ENCODE measurements at places on chromosomes 12 and 14. TPM values are rescaled to one million over a fixed set of nuclear protein-coding genes. Genes with fewer than 3 reads are reported as not detected.

SLC5A8 gene
- not detected for total RNA-seq

C1R gene
- total RNA-seq = 143 TPM

PIK3C2G gene
- not detected for total RNA-seq

RD3L gene
- total RNA-seq = 30.7 TPM

GRCh38 chr12:26327975-26328644 lies 132.7 kb downstream of the SSPN start:
- no peak for DNase-seq

- no peak for DNase-seq
These were observed 5.2 kb downstream of the SMAGP start for GRCh38 chr12:51265024-51265423.

- no peak for DNase-seq
These were observed 939.0 kb downstream of the LRFN5 start for GRCh38 chr14:42545636-42546035.

- DNase-seq = no peak
These were observed 144.2 kb downstream of the SLC38A6 start for GRCh38 chr14:61125041-61125866.

DNA sequence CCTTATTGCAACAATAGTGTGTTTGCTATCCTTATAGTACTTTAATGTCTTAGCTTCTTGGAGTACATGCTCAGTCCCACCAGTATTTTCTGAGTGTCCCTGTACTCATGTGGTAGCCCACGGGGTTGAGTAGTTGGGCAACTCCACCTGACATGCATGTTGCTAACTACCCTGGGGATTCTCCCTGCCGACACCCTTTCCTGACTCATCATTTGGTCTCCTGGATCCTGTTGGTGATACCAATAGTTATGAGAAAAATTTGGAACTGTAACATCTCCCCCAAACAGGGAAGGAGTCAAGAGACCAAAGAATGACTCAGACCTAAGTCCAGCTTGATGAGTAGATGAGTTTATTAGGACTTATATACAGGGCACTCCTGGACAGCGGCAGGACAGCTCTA lies 101.6 kb downstream of the BRMS1L start:
- DNase-seq = no peak

GRCh38 chr14:54166049-54166950 lies 209.7 kb upstream of the BMP4 start:
- DNase-seq = no peak

DNA sequence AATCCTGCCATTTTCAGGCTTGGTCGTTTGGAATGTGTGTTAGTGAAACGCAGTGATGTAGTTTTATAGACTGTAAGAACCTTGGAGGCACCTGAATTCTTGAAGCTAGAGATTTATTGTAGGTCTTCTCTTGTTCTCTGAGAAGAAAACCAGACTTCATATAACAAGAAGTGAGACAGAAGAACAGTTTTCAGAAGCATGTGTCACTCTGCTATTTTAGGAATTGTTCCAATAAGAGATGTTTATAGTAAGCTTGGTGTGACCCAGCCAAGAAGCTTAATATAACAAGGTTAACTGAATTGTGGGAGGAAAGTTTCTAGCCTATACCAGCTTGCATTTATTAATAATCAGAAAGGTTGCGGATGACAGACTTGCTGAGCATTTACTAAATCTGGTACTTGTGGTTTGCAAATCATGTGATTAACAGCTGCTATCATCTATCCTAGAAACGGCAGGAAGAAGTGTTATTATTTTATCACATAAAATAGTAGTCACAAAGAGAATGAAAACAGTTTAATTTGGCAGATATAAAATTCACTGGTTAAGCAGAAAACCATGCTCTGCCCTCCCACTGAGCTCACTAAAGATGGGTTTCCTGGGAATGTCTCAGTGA lies 49.2 kb upstream of the BCAT1 start:
- DNase-seq = no peak

- DNase-seq = no peak
These were observed 286.9 kb upstream of the PRKD1 start for GRCh38 chr14:30214461-30215090.

GRCh38 chr12:32693036-32693435 lies 13.9 kb downstream of the DNM1L start:
- no peak for DNase-seq

- DNase-seq = no peak
These were observed 988.4 kb downstream of the FLRT2 start for GRCh38 chr14:86518298-86518697.

GRCh38 chr12:826331-826730 lies 74.0 kb downstream of the WNK1 start:
- no peak for DNase-seq

DNA sequence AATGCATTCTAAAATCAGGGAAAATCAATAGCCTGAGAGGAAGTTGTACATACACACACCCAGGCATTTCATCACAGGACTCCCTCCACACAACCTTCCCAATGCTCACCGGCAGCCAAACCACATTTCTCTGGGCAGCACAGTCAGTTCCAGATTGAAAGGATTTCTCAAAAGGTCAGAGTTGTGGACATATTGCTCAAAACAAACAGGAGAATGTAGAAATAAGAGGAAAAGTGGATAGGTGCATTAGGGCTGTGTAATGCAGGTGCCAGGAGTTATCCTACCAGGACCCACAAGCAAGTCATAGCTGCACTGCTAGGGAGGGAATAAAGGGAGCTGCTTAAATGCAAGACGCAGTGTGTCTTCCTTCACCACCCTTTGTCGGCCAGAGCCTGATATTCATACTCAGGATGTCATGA lies 62.9 kb downstream of the GCH1 start:
- no peak for DNase-seq

DNA sequence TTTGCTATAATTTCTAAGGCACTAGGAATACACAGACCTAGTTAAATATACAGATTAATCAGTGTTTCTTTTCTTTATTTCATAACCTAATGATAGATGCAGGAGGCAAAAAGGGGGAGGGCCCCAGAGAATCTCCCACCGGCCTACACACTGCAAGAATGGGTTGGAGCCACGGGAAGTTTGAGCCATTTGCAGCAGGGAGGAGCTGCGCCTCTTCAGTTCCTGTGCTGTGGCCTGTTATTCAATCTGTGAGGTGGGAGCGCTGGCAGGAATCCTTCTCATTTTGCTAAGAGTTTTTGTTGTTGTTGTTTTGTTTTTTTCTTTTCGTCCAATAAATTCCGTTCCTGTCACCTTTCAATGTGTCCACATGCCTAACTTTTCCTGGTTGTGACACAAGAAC lies 251.3 kb upstream of the RPL10L start:
- DNase-seq = no peak

DNA sequence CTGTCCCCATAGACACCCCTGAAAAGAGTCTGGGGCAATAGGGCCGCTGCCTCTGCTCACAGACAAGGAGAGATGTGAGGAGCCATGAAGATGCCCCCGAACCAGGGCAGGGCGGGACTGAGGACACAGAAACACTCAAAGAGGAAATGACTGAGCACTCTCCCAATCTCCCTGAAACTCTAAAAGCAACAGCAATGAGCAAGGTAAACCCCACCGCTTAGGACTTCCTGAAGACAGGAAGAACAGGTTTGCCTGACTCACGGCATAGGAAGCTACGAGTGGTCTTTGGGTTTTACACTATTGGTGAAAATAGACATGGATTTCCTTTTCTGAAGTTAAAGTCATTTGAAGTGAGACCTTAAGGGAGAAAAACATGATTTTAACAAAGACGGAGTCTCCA lies 32.5 kb downstream of the STX2 start:
- no peak for DNase-seq

GRCh38 chr12:131381716-131382430 lies 329.0 kb upstream of the SFSWAP start:
- no peak for DNase-seq

DNA sequence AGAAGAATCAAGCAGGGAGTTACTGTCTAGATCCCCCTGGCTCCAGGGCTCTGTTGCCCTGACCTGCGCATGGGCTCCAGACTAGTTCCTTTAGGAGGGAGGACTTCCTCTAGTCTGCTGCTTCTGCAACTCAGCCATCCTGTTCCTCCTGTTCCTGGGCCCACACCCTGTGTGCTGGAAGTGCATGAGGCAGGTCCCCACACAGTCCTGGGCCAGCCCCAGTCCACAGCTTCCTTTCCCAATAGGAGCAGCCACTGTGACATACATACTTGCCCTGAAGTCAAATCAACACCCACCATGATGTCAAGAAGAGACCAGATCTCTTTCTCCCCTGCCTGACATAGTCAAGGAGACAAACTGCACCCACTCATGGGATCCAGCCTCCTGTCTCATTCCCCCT lies 1.3 kb downstream of the SDR9C7 start:
- peak; percentile 35 for DNase-seq

- DNase-seq = no peak
These were observed 126.4 kb upstream of the PCED1B start for GRCh38 chr12:46952880-46953483.

GRCh38 chr14:65904988-65905387 lies 492.5 kb downstream of the FUT8 start:
- no peak for DNase-seq

GRCh38 chr14:91980157-91980556 lies 32.7 kb upstream of the FBLN5 start:
- DNase-seq = no peak

DNA sequence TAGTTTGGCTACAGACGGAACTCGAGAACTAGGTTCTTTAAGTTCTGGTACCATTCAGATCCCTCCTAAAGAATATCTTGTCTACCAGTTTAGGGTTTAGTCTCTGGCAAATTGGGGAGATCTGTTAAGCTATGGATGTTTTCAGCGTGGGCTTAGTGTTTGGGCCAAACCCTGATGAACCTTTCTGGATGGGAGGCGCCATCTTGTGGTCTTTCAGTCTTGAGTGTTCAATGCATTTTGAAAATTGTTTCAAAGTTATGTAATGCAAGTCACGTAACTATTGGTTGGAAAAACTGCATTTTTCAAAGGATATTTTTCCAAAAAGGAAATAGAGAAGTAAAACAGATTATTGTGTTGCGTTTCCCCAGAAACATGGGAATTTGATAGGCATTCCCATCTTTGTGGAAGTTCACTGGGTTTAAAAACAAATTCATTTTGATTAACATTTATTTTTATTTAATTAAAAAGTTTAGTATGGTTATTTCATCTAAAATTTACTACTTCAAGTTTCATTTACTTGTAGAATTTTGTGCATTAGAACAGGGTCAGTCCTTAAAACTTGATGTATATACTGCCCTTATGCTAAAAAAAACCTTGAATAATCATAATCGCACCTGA lies 169.0 kb downstream of the PRIMA1 start:
- DNase-seq = no peak

GRCh38 chr12:68648179-68648578 lies 37.5 kb downstream of the RAP1B start:
- DNase-seq = no peak

GRCh38 chr12:69392179-69392928 lies 32.8 kb downstream of the YEATS4 start:
- no peak for DNase-seq

DNA sequence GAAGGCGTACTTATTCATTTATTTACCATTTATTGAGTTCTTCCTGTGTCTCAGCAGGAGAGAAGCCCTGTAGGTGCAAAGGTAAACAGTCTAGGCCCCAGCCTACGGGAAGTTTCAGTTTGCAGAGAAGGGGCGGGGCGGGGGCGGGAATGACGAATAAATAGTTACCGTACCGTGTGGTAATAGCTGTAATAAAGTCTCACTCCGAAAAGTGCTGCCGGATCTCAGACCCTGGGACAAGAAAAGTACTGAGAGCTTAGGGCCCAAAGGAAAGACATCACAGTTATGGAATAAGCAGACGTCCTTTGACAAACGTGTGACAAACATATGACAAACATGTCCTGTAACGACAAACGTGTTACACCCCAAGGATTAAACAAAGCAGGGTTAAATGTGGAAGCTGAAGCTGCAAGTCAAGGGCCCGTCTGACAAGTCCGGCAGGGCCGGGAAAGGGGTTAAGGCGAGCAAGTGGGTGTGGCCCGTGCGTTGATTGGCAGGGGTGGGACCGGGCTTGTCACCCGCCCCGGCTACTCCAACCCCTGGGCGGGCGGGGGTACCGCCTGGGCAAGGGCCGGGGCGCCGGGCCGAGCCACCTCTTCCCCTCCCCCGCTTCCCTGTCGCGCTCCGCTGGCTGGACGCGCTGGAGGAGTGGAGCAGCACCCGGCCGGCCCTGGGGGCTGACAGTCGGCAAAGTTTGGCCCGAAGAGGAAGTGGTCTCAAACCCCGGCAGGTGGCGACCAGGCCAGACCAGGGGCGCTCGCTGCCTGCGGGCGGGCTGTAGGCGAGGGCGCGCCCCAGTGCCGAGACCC lies at the start of gene LRP10:
TSS of gene LRP10 (plus strand) at position 517 of the 809 bp plus-strand sequence. CDS start 564 bp downstream, outside the sequence.
- DNase-seq = peak; percentile 92
